ENCODE measurements at places on chromosomes 4 and X.

GRCh38 chrX:56813318-56813837, 84.3 kb downstream of the NBDY start:
- no peak for DNase-seq

DNA sequence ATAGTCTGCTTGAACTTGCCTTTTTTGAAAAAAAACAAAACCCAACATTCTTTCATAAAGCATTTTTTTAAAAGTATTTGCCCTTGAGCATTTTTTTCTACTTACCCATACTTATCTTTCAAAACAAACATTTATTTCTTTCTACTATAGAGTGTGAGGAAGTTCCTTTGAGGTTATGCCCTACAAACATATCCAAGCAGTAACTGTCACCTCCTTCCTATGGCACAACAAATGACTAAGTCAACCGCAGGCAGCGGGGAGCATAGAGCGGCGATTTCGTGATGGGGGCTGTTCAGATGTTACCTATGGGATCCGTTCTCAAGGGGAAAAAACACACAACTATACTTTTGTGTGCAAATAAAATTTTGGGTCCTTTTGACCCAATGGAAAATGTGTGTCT, 19.4 kb downstream of the SPRY1 start:
- no peak for DNase-seq

DNA sequence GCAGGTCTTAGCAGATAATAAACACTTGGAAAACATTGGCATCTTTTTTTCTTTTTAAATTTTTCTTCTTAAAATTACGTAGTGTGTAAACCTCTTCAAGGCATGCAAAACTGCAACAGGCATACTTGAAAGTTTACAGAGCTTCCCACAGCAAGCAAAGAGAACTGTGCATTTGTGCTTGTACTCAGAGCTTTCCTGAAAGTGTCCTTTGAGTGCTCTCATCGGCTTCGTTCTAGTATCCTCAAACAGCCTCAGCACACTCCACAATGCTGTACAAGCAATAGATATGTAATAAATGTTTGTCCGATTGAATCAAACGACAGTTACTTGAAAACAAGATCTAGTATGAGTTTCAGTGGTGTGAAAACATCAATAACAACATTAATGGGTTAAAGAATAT, 227.5 kb downstream of the PAPSS1 start:
- no peak for DNase-seq

DNA sequence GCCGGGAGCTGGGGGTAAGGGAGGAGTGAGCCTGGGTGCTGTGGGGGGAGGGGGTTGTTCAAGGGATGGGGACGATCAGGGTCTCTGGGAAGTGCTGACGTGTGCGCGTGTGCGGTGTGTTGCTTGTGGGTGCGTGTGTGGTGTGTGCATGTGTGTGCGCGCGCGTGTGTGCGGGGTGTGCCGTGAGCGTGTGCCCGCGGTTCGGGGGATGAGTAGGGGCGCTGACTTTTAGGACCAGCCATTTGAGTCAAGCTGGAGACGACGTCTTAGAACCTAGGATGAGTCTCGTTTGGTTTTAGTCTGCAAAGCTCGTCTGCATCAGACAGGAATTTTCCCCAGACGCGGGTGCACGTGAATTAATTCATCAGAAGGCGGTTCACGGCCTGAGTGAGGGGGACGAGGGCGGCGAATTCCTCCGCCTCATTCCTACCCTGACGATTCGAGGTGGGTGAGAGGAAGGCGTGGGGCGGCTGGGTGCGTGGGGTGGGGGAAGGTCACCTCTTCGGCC, 950 bp upstream of the TMEM271 start:
- DNase-seq, result no peak

- no peak for DNase-seq
Measured at GRCh38 chrX:8939322-8939721, 94.6 kb downstream of the FAM9B start.
